RPMI8226 (cell line): ENCODE measurements at places on chromosomes 6 and 20.

GRCh38 chr20:63718996-63719395 lies 11.2 kb downstream of the ZGPAT start:
- no peak for DNase-seq

DNA sequence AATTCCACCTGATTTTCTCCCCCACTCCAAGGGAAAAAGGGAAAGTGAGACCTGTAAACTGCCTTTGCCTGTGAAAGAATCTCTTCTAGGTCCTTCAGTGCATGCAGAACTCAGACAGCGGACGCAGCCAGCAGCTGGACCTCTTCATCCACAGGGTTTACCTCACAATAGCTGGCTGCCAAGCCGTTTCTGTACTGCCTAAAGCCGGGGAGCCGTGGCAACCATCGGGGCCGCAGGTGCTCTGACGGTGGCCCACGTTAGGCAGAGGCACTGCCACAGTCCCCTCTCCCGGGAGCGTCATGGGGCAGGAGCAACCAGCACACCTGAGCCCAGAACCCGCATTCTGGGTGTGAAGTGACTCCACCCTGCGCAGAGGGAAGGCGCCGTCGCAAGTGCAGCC lies 206.1 kb downstream of the TTLL2 start:
- no peak for DNase-seq

DNA sequence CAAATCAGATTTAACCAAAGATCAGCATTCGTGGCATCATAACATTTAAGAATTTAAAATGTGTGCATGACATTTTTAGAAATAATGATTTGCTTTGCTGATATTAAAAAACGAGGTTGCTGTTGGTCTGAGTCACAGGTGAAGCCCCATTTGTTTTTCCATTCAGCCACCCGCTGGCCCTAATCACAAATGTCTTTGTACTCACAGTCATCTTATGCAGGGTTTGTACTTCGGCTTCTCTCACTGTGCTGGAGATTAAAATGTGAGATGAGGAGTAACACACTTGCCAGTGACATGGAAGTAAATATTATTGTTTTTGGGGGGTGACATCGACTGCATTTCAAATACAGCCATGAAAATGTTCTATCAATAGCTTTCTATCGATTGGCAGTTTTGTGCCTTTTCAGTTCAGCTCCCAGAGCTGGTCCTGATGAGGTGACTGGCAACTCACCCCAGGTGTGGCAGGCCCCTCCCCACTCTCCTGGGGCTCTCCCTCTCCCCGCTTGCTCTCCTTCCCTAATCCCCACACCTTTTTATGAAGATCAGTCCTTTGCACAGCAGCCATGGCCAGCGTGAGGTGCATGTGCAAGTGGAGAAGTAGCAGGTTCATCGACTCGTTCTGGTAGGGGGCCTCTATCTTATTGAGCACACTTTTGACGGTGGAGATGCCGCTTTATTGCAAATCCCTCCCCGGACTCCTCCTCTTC lies 58.8 kb upstream of the FUCA2 start:
- DNase-seq: no peak

DNA sequence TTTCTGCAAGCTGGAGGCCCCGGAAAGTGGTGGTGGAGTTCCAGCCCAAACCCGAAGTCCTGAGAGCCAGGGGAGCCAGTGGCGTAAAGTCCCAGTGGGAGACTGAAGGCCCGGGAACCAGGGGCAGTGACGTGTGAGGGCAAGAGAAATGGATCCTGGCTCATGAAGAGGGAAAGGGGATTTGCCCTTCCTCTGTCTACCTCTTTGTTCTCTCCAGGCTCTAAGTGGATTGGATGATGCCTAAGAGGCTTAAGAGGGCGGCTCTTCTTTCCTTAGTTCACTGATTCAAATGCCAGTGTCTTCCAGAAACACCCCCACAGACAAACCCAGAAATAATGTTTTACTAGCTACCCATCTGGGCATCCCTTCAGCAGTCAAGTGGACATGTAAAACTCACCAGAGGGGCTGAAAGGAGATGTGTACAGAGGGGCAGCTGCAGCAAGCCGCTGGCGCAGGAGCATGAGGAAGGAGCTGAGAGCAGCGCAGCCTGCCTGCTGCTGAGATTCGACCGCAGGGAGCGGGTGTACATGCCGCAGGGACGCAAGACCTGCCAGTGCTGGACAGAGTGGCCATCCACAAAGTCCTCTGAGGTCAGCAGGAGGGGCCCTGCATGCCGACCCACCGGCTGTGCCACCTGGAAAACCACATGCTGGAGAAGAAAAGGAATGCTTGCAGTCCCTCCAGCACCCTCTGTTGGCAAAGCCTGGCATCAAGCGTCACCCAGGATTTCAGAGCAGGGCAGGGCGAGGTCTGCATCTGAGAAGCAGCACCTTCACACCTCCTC lies 29.5 kb downstream of the CDYL start:
- DNase-seq: peak; percentile 46

DNA sequence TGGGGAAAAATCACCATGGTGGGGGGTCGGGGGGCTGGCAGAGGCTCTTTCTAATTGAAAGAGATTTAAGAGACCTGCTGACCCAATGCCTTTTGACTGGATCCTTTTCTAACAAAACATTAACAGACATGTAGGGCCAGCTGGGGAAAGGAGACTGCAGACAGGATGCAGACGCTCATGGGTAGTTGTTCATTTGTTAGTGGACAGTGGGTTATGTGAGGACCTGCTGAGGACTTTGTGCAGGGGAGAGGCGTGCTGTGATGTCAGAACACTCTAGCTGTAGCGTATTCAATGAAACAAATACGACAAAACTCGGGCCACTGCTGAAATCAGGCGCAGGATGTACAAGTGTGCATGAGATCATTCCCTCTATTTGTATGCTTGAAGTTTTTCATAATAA lies 1.2 kb downstream of the IP6K3 start:
- DNase-seq: no peak

DNA sequence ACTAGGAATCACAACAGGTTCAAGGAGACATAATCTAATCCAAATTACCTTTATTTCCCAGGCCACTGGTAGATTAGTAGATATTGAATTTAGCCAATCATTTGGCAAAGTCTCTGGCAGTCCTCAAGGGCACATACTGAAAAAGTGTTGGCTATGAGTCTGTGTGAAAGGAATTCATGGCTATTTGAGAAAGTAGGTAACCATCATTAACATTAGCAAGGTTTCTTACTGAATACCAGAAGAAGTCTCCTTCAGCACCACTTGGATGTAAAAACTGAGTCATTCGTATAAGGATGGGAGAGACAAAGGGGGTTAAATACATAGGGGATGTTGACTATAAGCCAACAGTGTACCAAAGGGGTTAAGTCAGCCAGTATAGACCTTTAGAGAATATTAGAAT lies 36.7 kb downstream of the AGPAT4 start:
- no peak for DNase-seq

- DNase-seq: no peak
Measured at GRCh38 chr6:127516662-127517273, 2.4 kb downstream of the MTCL3 start.

DNA sequence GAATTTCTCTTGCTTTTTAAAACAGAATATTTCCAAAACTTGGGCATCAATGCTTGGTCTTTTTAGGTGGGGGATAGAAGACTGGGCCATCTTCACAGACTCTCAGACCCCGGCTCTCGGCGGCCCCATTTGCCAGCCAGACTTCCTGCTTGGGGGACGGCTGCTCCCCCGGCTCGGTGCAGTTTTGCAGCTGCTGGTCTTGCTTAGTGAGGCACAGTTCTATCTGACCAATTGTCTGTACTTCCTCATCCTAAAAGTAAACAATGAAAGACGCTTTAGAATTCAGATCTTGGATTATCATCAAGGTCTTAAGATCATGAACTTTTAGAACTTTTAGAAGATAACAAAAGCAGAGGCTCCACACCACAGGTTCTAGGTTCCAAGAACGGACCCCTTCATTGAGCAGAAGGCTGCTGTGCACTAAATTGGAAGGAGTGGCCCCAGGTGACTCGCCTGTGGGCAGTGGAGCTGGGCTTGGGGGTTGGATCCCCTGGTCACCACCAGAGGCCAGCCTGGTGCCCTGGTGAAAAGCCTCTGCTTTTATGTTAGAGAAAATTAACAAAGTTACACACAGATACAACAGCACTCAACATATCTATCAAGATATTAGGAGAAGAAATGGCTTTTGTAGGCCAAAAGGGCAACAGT lies 26.7 kb downstream of the RNASET2 start:
- no peak for DNase-seq

DNA sequence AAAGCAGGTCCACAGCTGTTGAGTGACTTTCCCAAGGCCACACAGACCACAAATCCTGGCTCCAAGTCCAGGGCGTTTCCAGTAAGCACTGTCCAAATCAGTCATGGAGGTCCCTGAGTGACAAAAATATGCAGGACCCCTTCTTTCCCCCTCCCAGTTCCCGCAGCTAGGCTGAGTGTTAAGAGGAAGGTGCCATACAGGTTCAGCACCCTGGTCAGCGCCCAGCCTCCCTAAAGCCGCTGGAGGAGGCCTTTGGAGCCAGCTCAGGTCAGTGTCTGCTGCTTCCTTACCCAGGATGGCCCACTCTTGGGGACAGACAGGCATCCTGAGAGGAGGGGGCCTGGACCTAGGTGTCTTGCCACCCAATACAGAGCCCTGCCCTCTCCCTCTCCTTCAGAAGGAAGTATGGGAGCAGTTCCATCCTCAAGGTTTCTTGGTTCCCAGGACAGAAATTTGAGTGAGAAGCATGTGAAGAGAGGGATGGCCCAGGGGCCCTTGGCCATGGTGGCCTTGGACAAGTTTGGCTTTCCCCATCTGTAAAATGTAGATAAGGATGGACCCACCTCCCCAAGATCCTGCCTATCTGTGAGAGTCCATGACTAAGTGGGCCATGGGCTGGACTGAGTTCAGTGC lies 13.2 kb downstream of the TMEM74B start:
- peak; percentile 33 for DNase-seq

DNA sequence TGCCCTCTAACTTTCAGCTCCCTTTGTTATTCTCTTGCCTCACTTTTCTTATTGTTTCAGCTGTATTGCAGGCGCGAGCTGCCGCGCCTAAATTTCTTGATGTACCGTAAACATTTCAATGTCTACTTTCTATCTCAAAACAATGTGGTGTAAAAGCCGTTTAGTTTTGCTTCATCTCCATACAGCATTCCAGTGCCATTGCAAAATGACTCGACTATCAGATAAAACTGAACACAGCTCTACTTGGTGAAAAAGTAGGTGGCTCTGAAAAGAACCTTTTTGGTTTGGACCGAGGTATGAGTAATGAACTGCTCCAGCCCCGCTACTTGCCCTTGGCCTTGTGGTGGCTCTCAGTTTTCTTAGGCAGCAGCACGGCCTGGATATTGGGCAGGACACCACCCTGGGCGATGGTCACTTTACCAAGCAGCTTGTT lies 74.6 kb downstream of the OR2B2 start:
- no peak for DNase-seq

GRCh38 chr20:60310560-60311349 lies 352.5 kb downstream of the CDH26 start:
- no peak for DNase-seq

- DNase-seq: no peak
Measured at GRCh38 chr6:43037706-43038105, 15.9 kb downstream of the CUL7 start.

GRCh38 chr6:24990944-24991809 lies 55.4 kb upstream of the RIPOR2 start:
- DNase-seq: no peak

- no peak for DNase-seq
Measured at GRCh38 chr20:41467690-41468089, 101.1 kb upstream of the EMILIN3 start.

GRCh38 chr6:139647016-139647415 lies 272.6 kb upstream of the CITED2 start:
- no peak for DNase-seq

DNA sequence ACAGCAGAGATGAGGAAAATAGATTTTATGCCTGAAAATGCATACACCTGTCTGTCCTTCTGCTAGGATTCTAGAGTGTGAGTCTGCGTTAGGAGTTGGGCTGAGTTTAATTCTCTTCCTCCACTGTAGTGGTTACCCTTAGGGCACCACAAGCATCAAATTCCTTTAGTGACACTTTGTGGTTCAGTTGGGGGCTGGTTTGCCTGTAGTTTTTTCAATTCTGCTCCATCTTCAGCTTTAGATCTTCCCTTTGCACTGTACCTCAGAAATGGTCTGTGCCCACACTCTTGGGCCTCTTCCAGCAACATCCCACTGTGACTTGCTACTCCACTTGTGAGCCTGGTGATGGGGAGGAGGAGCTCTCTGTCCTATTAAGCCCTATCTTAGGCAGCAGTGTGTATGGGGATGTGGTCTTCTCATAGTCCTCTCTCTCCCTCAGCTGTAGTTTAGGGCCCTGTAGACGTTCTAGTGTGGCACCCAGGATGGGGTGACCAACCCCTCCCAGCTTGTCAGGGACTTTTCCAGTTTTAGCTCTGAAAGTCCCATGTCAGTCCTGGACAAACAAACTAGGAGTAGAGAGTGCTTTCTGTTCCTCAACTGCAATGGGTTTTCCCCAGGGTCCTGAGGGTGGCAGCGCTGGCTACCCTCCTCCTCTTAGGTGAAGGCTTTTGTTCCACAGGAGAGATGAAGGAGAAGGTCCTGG lies 19.7 kb upstream of the OGFRL1 start:
- DNase-seq: no peak

DNA sequence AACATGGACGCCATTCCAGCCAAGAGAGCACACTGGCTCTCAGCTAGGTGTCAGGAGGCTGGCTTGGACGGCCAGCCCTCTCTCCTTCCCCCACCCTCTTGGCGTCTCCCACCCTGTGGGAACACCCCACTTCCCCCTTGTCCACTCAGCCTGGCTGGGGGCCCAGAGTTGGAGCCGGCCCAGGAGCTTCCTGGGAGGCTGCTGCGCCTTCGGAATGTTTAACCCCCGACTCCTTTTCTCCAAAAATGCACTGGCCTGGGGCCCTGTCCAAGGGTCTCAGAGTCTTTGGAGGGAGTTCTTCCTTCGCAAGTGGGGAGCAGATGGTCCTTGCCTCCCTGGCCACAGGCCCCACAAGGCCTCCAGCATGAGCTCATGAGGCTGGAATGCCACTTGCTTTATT lies 4.1 kb downstream of the ADAM33 start:
- DNase-seq: no peak

DNA sequence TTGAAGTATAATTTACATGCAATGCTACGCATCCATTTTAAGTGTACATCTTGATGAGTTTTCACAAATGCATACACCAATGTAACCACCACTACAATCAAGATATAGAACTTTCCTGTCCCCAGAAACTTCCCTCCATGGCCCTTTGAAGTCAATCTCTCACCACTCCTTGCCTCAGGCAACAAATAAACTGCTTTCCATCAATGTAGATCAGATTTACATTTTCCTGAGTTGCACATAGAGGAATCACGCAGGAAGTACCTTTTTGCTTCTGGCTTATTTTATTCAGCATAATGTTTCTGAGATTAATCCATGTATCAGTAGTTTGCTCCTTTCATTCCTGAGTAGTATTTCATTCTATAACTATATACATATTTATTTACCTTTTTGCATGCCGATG lies 59.6 kb upstream of the NNAT start:
- no peak for DNase-seq

- DNase-seq: peak; percentile 24
Measured at GRCh38 chr6:159608961-159609651, 83.9 kb downstream of the SOD2 start.

- DNase-seq: no peak
Measured at GRCh38 chr6:39347206-39347605, 24.7 kb upstream of the KCNK16 start.

- no peak for DNase-seq
Measured at GRCh38 chr6:39143238-39143930, 28.4 kb upstream of the SAYSD1 start.

GRCh38 chr6:116059713-116060571 lies 749 bp downstream of the FRK start:
- DNase-seq: peak; percentile 44
